Stimulated activated CD8-positive, alpha-beta memory T cell treated with anti-CD3 and anti-CD28 coated beads, Interleukin-15, amount 100 ng/mL, for 4 hours (primary cell): ENCODE measurements at places on chromosomes 1 and 21.

GRCh38 chr1:48038270-48038767 lies 41.1 kb upstream of the TRABD2B start:
- DNase-seq, result no peak

GRCh38 chr21:35811191-35811806 lies 249.0 kb downstream of the SETD4 start:
- no peak for DNase-seq

- no peak for DNase-seq
These were observed 205.2 kb downstream of the MATN1 start for GRCh38 chr1:30518186-30518585.

- no peak for DNase-seq
These were observed 21.5 kb downstream of the RCAN1 start for GRCh38 chr21:34593423-34593822.

DNA sequence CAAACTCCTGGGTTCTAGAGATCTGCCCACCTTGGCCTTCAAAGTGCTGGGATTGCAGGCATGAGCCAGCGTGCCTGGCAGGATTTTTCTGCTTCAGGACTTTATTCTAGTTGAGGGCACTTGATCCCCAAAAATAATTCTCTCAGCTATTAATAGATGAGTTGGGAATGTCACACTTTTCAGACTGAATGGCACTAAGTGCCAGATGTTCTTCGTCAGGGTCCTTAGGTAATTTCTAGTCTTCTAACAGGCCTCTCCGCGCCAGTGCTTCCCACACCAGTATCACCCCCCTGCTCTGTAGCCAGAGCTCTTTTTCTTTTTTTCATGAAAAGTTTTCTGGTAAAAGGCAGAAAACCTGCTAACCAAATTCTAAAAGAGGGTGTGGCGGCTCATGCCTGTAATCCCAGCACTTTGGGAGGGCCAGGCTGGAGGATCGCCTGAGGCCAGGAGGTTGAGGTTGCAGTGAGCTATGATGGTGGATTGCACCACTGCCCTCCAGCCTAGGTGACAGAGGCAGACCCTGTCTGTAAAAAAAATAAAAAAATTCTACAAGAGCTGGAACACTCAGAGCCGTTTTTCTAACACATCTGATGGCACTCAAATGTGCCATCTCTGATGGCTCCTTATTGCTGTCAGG lies 6.1 kb upstream of the SARS1 start:
- no peak for DNase-seq

- DNase-seq, result no peak
These were observed 261.5 kb downstream of the ADGRL2 start for GRCh38 chr1:82062206-82062605.

GRCh38 chr1:117616967-117617366 lies 11.1 kb downstream of the TENT5C start:
- DNase-seq, result no peak

DNA sequence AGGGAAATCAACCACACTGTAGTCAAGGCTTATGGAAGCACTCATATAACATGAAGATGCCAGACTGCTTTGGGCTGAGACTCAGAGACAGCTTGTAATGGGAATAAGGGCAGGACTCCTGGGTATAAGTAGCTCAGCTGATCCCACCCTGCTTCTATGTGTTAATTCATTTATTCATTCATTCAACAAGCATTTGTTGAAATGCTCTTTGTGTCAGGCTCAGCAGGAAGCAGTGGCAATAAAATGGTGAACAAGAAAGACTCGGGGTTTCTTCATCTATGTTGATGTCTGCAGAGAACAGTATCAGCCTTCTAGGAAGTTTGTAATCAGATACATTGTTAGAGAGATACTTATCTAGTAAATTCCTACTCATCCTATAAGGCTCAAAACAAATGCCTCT lies 145.5 kb upstream of the DMRTA2 start:
- DNase-seq, result no peak

GRCh38 chr1:94093396-94093795 lies 27.6 kb downstream of the ABCA4 start:
- no peak for DNase-seq

GRCh38 chr1:99645699-99646531 lies at the start of gene PALMD:
Gene PALMD, plus strand, starts transcription at chr1:99646113. Its CDS starts 205 bp downstream, at chr1:99646318.
- no peak for DNase-seq

DNA sequence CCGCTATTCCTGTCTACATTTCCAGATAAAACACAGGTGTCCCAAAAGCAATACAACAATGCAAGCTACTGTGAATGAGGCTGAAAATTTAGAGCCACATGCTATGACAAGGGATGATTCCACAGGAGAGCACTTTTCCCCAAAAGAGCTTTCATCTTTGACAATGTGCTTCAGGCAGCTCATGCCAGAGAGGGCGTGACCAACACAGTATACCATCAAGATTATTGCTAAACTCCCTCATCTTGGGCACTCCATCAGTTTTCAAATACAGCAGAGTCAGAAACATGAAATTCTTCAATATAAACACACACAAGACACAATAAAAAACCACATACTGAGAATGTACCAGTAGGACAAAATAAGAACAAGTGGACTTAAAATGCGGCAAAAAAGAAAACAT lies 6.7 kb downstream of the GON4L start:
- DNase-seq, result no peak

- no peak for DNase-seq
These were observed 5.0 kb upstream of the SH3BGRL3 start for GRCh38 chr1:26274801-26275425.

- DNase-seq, result no peak
These were observed 113.9 kb upstream of the ZNF648 start for GRCh38 chr1:182175361-182175931.

DNA sequence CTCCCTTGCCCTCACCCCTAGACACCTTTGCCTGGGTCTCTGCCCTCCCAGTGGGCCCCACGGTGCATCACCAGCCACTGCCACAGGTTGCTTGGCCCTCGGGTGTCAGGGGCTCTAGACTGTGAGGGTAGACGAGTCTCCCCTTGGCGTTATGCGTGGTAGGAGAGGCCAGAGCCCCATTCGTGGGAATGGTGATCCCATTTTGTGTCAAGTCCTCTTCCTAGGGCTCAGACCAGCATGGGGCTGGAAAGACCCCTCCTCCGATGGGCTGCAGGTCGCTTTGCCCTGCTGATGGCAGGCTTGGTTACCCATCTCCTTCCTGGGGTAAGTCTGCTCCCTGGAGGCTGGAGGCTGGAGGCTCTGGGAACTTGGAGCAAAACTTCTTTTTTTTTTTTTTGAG lies 42.4 kb downstream of the SLC30A1 start:
- no peak for DNase-seq

- no peak for DNase-seq
These were observed 9.1 kb downstream of the RHOU start for GRCh38 chr1:228744356-228744755.

GRCh38 chr1:38454236-38454635 lies 405.3 kb downstream of the RRAGC start:
- DNase-seq, result no peak

- DNase-seq, result no peak
These were observed 31.8 kb downstream of the ATF3 start for GRCh38 chr1:212640223-212640878.

- DNase-seq, result no peak
These were observed 181.4 kb upstream of the DPT start for GRCh38 chr1:168910403-168910802.

DNA sequence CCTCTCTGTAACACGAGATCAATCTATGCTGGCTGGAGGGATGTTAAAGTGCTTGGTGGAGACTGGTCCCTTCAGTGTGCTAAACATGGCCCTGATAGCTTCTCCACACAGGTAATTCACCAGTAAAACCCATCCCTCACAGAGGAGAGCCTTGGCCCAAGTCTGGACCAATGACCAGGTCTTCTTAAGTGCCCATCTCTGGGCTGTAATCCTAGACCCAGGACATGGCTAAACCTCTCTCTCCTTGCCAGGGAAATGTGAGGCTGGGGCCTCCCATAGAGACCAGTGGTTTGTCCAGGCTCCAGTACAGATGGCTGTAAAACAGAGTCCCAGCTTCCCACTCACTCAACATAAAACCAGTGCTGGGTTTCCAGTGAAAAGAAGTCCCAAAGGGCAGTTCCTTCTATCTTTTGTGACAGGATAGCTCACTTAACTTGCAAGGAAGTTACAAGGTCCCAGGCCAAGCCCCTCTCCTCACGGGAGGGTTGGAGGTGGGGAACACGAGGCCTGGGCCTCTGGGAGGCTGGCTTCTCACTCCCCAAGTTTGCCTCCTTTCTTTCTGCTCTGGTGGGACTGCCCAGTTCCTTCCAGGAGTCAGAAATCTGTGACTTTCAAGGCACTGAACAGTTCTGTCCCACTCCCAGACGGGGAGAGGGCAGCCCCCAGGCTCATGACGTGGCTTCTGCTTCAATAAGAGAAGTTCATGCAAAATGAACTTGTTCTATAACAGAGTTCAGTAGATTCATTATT lies 2.2 kb upstream of the KIF17 start:
- no peak for DNase-seq

GRCh38 chr1:246769306-246769705 lies 45.1 kb downstream of the SCCPDH start:
- no peak for DNase-seq

- no peak for DNase-seq
These were observed 241.4 kb upstream of the JUN start for GRCh38 chr1:59025201-59025600.

DNA sequence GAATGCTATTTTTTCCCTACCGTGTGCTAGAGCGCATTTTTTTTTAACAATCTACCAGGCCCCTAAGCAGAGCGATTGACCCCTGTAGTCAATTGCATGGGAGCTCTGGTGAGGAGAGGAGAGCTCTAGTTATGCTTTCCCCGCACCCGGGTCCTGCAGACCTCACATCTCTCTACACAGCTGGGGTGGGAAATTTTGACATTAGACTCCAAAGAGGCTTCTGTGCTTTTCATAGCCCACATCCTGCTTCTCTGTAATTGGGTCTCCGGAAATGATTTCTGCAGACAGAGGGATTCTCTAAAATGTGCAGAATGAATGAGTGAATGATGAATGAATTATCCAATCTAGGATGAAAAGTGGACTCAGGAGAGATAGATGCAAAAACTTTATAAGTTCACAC lies 41.5 kb upstream of the DUSP10 start:
- DNase-seq, result no peak

- peak; percentile 48 for DNase-seq
These were observed 5.7 kb downstream of the TPM3 start for GRCh38 chr1:154186177-154186576.

GRCh38 chr1:119903443-119903835 lies 7.1 kb upstream of the ADAM30 start:
- DNase-seq, result no peak
